ENCODE measurements at places on chromosomes 13 and 19.

GRCh38 chr13:42333613-42334328 lies 61.8 kb downstream of the AKAP11 start:
- no peak for DNase-seq

GRCh38 chr13:93249364-93250306 lies 23.0 kb downstream of the GPC6 start:
- DNase-seq = no peak

- DNase-seq = no peak
These were observed 7.5 kb upstream of the FUT5 start for GRCh38 chr19:5877882-5878281.

DNA sequence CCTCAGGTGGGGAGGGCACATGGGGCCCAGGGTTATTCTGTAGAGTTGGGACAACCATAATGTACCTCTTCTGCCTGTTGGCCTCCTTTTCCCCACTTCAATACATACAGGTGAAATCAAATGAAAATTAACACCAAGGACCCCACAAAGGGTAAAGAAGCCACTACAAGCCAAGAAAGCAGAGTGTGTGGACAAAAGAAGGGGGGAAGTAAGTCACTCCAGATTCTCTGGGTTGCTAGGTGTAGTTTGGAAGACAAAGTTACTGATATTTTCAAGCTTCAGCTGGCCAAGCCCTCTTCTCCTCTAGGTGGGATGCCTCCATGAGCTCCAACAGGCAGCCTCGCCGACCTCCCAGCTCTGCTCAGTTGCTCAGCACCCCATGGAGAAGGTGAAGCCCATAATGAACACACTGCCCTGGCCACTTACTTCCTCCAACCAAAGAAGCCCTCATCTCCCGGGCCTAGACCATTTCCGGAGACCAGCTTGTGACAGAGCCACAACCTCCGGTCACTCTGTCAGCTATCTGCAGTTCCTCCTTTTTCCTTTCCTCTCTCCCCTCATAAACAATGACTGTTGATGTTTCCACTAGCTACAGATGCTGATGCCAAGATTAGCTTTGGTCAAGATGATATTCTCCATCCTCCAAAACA lies 66.8 kb upstream of the MED4 start:
- DNase-seq = peak; percentile 65

GRCh38 chr13:41577436-41577835 lies 120.1 kb downstream of the RGCC start:
- DNase-seq = peak; percentile 51

GRCh38 chr13:86858216-86858615 lies 813.0 kb upstream of the SLITRK5 start:
- DNase-seq = no peak

- no peak for DNase-seq
These were observed 95.6 kb downstream of the FAM216B start for GRCh38 chr13:42876887-42877545.

DNA sequence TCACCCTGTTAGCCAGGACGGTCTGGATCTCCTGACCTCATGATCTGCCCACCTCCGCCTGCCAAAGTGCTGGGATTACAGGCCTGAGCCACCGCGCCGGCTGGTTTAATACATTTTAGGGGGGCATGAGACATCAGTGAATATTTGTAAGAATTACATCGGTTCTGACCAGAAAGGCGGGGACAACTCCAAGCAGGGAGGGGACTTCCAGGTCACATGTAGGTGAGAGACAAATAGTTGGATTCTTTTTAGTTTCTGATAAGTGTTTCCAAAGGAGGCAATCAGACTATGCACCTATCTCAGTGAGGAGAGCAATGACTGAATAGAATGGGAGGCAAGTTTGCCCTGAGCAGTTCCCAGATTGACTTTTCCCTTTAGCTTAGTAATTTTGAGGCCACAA lies 3.7 kb upstream of the ZNF552 start:
- DNase-seq = no peak

DNA sequence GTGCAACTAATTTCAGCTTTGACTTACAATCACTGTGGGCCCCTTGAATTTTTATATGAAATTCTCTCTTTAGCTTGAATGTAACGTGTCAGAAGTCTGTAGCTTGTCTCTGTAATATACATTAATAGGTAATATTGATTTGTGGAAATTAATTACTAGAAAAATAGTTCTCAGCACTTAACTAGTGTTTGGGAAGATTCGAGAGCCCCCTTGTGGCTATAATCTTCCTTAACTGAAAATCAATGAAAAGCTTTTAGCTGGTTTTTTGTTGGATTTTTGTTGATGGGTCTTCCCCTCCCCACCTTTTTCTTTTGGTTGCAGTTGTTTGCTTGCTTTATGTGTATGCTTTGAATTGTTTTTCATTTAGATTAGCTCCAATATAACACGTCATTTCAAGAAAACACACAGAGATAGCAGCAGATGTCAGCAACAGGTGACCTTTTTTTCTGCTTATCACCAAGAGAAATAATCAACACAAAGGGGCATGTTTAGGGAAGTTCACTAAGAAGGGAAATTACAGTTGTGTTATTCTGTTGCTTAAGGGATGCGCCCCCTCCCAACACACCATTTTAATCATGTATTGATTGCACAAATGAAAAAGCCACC lies 176.8 kb downstream of the OXGR1 start:
- no peak for DNase-seq

- DNase-seq = peak; percentile 67
These were observed 44.5 kb downstream of the RFX2 start for GRCh38 chr19:6065685-6066374.

DNA sequence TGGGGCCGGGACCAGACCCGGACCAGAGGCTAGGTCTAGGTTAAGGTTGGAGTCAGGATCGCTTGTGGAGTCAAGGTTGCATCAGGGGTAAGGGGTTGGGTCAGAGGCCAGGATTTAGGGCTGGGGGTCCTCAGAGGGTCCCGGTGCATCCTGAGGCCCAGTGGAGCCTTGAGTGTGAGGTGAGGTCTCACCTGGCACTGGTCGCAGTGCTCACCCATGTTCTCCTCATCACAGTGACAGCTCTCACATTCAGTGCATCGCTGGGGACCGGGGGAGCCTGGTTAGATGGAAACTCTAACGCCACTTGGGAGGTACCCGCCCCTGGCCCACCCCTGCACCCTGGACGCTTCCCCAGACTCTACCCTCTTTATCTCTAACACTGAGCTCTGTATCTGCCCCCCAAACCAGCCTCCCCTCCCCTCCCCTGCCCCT lies 3.1 kb downstream of the HRC start:
- DNase-seq = no peak

GRCh38 chr19:48069435-48069834 lies 25.6 kb upstream of the CABP5 start:
- DNase-seq = no peak

DNA sequence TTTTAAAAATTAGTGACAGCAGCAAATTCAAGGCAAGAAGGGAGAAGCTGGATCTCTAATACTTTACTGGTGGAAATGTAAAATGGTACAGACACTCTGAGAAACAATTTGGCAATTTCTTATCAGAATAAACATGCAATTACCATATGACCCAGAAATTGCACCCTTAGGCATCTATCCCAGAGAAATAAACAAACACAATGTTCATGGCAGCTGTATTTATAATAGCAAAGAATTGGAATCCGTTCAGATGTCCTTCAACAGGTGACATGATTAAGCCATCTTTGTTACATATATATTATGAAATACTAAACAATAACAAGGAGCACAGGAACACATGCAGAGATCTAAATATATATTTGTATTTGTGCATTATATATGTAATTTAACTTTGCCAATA lies 756.5 kb downstream of the SLITRK1 start:
- no peak for DNase-seq

- peak; percentile 80 for DNase-seq
These were observed 11.7 kb downstream of the ATP7B start for GRCh38 chr13:51999510-51999911.

- no peak for DNase-seq
These were observed 309.3 kb upstream of the HTR2A start for GRCh38 chr13:47206111-47206510.

GRCh38 chr19:16280306-16280705 lies 44.3 kb upstream of the KLF2 start:
- no peak for DNase-seq

DNA sequence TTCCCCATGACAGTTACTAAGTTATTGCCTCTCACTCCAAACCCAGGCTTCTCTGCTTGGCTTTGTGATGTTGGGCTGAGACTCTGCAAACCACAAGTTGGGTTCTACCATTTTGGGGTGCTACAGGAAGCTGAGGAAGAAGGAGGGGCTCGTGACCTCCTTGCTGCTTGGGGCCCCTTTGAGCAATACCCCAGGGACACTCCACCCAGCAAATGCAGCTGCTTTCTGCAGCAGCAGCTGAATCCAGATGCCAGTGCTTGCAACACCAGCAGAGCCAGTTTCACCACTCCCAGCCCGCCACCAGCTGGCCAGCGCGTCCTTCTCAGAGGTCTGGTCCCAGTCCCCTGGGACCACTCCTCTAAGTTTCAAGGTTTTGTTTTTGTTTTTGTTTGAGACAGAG lies 22.0 kb upstream of the UBAC2 start:
- peak; percentile 60 for DNase-seq

GRCh38 chr13:108313382-108313781 lies 43.9 kb downstream of the TNFSF13B start:
- DNase-seq = no peak

GRCh38 chr13:66219506-66219905 lies 1010.6 kb downstream of the PCDH9 start:
- no peak for DNase-seq

DNA sequence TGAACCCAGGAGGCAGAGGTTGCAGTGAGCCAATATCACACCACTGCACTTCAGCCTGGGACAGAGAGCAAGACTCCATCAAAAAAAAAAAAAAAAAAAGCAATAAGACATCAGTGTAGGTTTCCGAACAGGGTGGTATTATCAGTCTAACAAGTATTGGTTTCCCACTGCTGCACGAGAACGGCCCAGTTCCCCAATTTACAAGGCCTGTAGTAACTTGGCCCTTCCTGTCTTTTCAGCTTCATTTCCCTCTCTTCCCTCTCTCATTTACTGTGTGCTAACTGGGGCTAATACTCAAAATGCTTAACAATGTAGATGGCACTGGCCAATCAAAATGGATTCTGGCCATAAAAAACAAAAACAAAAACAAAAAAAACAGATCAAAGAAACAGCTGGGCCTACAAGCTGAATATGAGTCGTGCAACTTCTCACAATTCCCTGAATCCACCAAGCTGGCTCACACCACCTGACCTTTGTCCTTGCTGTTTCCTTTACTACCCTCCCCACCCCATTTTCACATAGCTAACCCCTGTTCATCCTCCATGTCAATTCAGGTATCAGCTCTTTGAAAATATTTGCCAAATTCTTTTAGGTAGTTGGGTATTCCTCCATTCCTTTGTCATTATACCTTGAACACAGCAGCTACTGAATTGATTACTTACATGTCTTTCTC lies 2.4 kb downstream of the TEX101 start:
- no peak for DNase-seq

- peak; percentile 54 for DNase-seq
These were observed at the start of gene RINL for GRCh38 chr19:38877781-38878574. Gene RINL, minus strand, starts transcription at chr19:38878275. Its CDS starts 1,533 bp downstream, at chr19:38876742.

DNA sequence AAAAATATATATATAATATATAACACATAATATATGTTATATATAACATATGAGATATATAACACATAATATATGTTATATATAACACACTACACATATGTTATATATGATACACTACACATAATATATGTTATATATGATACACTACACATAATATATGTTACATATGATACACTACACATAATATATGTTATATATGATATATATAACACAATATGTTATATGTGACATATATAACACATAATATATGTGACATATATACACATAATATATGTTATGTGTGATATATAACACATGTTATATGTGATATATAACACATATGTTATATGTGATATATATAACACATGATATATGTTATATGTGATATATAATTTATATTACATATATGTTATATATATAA lies 129.7 kb downstream of the CACNA1A start:
- DNase-seq = no peak

GRCh38 chr19:7883105-7883504 lies 5.2 kb upstream of the LRRC8E start:
- DNase-seq = no peak

DNA sequence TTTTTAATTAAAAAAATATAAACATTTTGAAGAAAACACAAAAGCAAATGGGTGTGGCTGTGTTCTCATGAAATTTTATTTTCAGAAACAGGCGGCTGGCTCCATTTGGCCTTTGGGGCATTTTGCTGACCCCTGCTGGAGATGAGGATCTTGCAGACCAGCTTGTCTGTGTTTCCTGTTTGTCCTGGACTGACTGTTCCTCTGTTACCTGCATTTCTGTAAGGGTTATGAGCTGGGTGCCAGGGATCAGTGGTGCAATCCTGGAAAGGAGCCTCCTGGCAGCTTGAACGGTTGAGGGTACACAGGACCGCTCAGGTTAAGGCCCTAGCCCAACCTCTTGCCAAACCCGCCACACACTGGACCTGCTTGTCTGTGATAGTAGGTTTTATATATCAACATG lies 49.9 kb downstream of the ZNF787 start:
- no peak for DNase-seq

- DNase-seq = no peak
These were observed 189.8 kb downstream of the DCLK1 start for GRCh38 chr13:35941374-35941773.

DNA sequence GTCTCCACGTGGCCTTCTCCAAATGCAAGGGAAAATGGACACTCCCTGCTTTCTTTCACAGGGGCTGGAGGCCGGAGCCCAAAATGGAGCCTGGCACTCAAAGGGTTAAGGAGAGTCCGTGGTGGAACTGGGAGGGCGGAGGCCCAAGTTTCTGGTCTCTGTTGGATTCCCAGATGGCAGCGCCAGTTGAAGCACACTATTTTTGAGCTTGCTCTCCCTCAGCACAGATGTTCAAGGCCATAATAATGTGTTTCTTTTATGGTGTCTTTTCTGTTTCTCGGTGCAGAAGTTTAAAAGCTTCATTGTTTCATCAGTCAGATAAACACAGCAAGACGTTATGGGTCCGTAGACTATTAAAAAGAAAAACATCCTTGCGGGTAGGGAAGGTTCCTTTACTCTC lies 67.6 kb downstream of the TNFRSF19 start:
- DNase-seq = peak; percentile 54

GRCh38 chr19:51663650-51664049 lies 17.0 kb upstream of the SIGLEC14 start:
- DNase-seq = no peak

GRCh38 chr13:39864221-39864620 lies 208.8 kb downstream of the COG6 start:
- no peak for DNase-seq

DNA sequence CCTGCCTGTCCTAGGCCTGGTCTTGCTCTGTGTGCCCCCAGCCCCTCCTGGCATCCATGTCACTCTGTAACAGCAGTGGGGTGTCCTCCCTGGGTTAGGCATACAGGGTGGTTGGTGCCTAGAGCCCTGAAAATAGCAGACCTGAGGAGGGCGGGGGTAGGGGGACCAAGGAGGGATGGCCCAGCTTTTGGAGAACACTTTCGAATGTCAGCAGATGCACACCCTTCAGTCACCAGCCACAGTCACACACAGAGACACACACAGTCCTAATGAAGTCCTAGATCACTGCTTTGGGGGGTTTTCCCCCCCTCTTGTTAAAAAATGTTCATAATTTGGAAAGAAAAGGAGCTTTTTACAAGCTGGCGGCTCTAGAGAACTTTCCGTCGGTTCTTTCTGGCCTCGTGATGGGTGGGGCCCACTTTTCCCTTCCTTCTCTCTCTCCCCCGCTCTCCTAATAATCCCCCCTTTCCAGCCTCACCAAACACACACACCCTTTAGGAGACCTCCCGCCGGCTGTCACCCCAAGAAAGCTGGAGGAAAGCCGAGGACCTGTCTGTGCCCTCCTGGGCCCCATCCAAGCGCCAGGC lies 47.9 kb downstream of the LYL1 start:
- no peak for DNase-seq

Measured in Right ventricle myocardium superior (tissue), 1 donor.